H54 (cell line): ENCODE measurements at places on chromosomes 1 and 21.

DNA sequence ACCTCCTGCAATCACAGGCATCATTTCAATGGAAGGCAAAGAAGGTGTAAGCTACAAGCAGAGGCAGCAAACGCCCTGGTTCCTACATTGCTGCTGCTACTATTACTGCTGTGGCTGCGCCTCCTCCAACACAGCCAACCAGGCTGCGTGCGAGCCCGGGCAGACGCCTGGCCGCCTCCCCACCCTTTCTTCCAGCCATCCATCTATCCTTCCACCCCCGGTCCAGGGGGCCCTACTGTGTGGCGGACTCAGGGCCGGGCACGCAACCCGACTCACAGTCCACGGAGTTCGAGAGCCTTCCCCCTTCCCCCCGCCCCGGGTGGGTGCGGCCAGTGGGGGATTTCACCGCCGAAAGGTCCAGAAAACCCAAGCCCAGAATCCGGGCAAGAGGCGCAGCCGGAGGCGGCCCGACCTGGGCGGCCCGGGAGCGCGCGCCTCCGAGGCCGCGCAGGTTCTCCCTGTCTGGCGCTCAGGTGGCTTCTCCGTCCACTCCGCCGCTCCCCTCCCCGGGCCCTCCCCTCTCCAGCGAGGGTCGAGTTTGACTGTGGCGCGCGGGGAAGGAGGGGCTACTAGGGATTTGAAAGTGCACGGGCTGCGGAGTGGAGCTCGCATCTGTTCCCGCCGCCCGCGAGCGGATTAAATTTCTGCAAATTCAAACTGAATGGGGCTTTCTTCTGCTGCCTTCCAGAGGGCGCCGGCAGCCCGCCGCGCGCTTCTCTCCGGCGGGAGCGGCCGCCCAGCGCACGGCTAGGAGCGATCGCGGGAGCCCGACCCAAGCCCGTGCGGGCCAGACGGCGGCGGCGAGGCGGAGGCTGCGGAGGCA lies at the start of gene HUNK:
Gene HUNK, plus strand, starts transcription at position 569 of the 823 bp plus-strand sequence. CDS start 655 bp downstream, outside the sequence.
- DNase-seq, result no peak

- DNase-seq, result no peak
Observed at GRCh38 chr1:43885279-43885801, 48.3 kb upstream of the ARTN start.

GRCh38 chr21:30642564-30642963 lies at the start of gene KRTAP20-3:
KRTAP20-3 (plus strand) TSS chr21:30642864.
- no peak for DNase-seq

- no peak for DNase-seq
Observed at GRCh38 chr21:28768753-28769152, 223.9 kb downstream of the LTN1 start.

DNA sequence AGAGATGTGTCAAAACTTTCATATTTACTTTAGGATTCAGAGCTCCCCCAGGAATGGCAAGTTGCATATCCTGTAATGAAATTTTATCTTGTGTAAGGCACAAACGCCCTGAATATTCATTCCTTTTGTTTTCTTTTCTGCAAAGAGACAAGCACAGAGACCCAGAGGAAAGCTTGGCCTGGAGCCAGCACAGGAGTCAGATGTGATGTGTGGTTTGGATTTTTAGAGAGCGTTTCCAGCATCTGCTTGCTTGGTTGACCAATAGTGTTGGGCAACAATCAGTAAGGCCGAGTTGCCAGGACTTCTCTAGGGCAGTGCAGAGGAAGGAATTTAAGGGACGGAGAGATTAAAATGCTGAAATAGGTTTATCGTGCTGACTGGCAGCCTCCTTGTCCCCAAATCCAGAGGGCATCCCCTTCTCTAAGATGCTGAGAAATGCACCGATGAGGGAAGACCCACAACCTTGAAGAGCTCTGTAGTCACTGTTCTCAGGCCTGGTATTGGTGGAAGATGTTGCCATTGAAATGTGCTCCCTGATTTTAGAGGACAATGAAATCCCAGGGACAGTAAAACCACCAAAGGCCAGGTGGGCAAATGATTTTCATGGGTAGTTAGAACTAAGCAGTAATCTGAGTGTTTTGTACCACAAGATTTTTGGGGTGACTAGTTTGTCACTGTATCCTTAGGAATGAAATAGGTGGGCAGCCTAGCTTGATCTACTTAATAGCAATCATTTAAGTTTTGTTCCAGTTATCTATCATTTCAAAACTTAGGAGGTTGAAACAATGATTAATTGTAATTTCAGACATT lies 37.9 kb upstream of the RHOU start:
- no peak for DNase-seq

DNA sequence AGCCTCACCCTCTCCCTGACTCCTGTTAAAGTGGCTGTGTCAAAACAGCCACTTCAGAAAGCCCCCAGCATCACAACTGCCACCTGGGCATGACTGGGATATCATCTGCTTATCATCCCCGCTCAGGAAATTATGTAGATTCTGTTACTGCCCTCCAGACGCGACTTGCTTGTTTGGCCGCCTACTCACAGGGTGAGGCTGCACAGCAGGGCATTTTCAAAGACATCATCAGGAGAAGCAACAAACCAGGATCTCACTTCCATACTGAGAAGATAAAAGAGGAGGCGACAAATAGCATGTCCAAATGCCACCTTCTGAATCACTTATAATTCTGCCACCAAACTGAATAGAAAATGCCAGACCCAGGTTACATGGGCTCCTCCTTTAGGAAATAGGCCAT lies 94.8 kb downstream of the MIS18A start:
- no peak for DNase-seq

DNA sequence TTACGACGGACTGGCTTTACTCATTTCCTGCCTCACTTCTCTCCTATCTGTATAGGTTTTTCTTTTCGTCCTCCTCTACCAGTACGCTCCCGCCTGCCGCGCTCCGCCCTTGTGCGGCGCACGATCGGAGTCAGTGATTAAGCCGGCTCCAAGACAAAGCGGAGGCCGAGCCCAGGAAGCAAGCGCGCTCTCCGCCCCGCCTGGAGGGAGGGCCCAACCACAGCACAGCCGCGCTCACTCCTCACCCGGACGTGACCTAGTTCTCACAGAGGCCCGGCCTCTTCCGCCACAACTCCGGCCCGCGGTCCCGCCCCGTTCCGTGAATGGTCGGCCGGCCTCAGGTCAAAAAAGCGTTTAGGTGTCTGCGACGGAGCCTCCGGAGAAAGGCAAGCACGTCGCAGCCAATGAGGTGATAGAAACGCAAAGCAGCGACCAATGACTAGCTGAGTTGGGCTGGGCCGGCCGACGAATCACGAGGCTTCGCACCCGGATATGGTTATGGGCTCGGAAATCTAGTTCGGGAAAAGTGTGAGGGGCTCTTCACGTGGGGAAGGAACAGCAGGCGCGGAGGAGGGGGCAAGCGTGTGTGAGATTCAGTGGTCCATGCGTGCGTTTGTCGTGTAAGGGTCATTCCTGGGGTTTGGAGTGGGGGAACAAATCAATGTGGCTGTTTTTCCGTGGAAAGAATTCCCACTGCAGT lies at the start of gene METTL13:
Gene METTL13, plus strand, starts transcription at position 485 of the 700 bp plus-strand sequence. CDS start 308 bp downstream, outside the sequence.
- peak; percentile 92 for DNase-seq

DNA sequence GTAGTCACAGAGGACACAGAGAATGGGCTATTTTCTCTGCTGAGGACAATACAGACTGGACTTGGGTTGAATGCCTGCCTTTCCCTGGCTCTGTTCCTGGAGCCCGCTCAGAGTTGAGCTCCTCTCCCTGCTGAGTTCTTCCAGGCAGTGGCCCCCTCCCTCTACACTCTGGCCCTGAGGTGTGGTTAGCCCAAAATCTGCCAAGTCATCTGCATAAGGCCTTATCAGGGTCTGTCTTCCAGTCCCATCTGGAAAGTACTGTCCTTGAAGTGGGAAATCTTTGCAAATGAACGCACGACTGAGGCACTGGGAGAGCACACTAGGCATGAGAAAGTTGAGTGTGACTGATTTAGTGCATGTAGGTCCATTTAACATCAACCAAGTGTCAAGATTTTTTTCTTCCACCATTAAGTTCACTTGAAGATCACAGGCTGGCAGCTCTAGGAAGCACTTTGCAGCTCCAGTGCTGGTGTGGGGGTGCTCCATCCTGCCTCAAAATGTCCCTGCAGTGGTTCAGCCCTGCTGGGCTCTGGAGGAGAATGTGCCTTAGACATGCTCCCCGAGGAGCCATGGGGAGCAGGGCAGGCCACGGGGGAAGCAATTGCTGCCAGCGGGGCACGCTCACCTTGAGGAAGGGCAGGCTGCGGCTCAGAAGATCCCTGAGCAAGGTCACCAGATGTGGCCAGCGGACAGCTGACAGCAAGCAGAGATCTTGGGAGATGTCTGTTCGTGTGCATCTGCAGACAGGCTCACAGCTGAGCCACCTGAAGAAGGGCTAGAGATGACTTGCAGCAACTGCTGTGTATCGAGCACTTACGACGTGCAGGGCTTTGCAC lies 41.5 kb downstream of the IER5 start:
- DNase-seq, result no peak

GRCh38 chr1:240295811-240296210 lies 204.1 kb downstream of the FMN2 start:
- no peak for DNase-seq

GRCh38 chr1:26047278-26047874 lies 1.5 kb upstream of the SLC30A2 start:
- DNase-seq, result no peak

DNA sequence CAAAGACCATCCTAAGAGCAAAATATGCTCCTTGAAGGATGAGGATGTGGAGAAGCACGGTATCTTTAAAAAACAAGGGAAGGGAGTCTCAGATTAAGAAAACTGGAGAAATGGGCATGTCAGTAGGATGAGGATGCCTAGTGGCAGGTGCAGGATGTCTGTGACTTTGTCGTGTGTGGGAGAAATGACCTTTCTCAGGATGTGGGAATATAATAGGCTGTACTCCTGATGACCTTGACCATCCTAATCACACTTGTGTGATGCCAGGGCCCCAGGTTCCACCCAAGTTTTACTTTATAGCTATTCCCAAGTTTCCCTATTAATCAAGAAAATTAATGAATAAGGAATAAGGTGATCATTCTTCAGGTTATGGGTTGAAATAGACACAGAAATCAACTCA lies 12.9 kb downstream of the C1orf116 start:
- no peak for DNase-seq

DNA sequence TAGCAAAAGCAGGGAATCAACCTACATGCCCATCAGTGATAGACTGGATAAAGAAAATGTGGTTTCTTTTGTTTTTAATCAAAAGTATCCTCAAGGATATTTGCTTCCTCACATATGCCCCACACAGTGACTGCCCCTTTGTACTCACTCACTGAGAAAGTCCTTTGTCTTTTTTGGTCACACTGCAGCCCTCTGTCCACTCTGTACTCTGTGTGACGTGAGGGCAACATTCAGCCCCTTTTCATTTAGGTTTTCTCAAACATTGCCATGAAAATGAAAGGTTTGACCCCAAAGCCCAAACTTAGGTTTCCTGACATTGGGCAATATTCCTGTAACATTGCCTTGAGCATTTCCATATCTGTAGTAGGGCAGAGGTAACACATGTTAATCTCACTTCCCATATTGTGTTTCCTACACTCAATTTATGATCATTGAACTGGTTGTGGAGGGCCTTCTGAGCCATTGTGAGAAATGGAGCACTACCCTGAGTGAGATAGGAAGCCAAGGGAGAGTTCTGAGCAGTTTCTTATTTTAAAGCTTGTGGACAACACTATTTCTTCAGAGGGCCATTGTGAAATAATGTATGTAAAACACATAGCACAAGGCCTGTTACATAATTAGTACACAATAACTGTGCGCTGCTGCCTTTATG lies 501.9 kb upstream of the C1orf87 start:
- no peak for DNase-seq

DNA sequence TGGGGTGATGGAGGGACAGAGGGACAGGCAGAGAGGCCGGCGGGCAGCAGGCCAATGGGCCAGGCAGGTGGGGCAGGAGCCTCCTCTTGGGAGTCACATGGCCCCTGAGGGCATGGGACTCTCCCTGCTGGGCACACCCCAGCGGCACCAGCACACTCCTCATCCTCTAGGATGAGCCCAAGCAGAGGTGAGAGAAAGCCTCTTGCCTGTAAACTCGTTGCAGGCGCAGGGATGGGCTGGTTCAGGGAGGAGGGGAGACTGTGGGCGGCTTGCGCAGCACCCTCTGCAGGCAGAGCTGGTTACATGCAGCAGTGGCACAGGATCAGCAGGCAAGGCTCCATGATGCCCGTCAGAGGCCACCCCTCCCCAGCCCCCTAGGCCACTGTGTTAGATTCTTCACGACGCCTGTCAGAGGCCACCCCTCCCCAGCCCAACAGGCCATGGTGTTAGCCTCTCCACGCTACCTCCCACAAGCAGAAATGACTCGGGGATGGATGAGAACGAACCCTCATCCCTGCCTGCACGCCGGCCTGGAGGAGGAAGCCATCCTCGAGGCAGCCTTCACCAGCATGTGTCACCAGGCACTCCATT lies 209.7 kb upstream of the VAMP3 start:
- DNase-seq, result no peak

GRCh38 chr1:7752512-7753417 lies 18.3 kb upstream of the VAMP3 start:
- DNase-seq, result peak; percentile 15

- DNase-seq, result no peak
Observed at GRCh38 chr1:50822035-50822776, 137.9 kb downstream of the FAF1 start.

- DNase-seq, result no peak
Observed at GRCh38 chr1:182210417-182210816, 148.9 kb upstream of the ZNF648 start.

GRCh38 chr21:37402251-37402867 lies 35.8 kb downstream of the DYRK1A start:
- no peak for DNase-seq

DNA sequence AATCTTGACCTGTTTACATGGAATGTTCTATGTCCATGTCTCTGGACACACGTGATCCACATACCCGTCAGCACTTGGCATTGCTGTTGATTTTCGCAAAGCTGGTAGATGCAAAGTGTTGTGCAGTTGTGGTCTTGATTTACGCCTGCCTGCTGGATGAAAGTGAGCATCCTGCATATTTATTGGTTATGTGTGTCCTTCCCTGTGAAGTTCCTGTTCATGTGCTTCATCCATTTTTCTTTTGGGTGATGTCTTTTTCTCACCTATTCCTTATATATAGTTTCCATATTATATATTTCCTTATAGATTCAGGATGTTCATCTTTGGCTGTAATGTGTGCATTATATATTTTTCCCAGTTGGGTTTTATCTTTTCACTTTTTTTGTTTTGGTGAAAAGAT lies 6.5 kb downstream of the AGPAT3 start:
- no peak for DNase-seq

DNA sequence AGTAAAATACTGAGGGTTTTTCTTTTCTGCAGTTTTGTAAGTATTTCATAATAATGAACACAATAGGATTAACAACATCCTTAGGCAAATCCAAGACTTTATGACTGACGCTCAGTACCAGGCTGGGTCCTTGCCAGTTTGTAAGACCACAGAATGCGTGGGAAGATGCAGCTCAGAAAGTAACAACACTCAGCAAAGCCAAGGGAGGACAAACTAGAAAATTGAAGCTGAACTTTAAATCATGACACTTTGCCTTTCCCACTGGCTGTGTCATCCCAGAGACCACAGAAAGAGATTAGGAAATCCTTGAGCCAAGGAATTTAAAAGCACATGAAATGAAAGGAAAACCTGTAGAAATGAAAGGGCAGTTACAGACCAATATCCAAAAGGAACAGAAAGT lies 426.3 kb upstream of the CHRM3 start:
- DNase-seq, result peak; percentile 9
